ENCODE measurements at places on chromosomes 3 and 15. TPM values are rescaled to one million over a fixed set of nuclear protein-coding genes. Genes with fewer than 3 reads are reported as not detected.

ZNF385D gene
- 7.9 TPM for polyA plus RNA-seq

SPESP1 gene
- polyA plus RNA-seq: 2.1 TPM

GRCh38 chr3:87792534-87793336 is 266.1 kb downstream of the CGGBP1 start:
- DNase-seq: peak; percentile 31

- DNase-seq: no peak
Measured at GRCh38 chr3:128867200-128868125, 12.0 kb upstream of the ACAD9 start.

- DNase-seq: no peak
Measured at GRCh38 chr15:45274636-45275380, 22.8 kb downstream of the SLC28A2 start.

GRCh38 chr15:66797921-66798320 is 95.9 kb downstream of the SMAD6 start:
- no peak for DNase-seq

GRCh38 chr3:170977949-170978745 is 48.4 kb downstream of the SLC2A2 start:
- DNase-seq: no peak

SERPINI1 gene
- polyA plus RNA-seq: 10.7 TPM

- no peak for DNase-seq
Measured at GRCh38 chr3:172038798-172039435, 461 bp upstream of the FNDC3B start.

- DNase-seq: no peak
Measured at GRCh38 chr3:67335813-67336212, 318.6 kb downstream of the SUCLG2 start.

IL17RD gene
- polyA plus RNA-seq: 1.4 TPM

ZNF662 gene
- 3.2 TPM for polyA plus RNA-seq

IP6K1 gene
- polyA plus RNA-seq: 8.9 TPM

GRCh38 chr3:60636846-60637245 is 614.4 kb downstream of the FHIT start:
- DNase-seq: no peak

GPR27 gene
- 0.69 TPM for polyA plus RNA-seq

PCBP4 gene
- polyA plus RNA-seq: 64.8 TPM

DNA sequence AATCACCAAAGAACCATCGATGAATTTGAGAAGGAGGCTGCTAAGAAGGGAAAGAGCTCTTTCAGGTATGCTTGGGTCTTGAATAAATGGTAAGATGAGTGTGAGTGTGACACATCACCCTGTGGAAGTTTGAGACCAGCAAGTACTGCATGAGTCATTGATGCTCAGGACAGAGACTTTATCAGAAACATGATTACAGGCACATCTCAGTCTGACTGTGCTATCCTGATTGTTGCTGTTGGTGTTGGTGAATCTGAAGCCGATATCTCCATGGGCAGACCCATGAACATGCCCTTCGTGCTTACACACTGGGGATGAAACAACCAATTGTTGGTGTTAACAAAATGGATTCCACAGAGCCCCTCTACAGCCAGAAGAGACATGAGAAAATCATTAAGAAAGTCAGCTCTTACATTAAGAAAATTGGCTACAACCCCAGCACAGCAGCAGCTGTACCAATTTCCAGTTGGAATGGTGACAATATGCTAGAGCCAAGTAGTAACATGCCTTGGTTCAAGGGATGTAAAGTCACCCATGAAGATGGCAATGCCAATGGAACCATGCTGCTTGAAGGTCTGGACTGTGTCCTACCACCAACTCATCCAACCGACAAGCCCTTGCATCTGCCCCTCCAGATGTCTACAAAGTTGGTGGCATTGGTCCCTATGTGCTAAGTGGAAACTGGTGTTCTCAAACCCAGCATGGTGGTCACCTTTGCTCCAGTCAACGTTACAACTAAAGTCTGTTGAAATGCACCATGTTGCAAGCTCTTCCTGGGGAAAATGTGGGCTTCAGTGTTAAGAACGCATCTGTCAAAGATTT is 20.5 kb downstream of the TM4SF4 start:
- DNase-seq: no peak

DNA sequence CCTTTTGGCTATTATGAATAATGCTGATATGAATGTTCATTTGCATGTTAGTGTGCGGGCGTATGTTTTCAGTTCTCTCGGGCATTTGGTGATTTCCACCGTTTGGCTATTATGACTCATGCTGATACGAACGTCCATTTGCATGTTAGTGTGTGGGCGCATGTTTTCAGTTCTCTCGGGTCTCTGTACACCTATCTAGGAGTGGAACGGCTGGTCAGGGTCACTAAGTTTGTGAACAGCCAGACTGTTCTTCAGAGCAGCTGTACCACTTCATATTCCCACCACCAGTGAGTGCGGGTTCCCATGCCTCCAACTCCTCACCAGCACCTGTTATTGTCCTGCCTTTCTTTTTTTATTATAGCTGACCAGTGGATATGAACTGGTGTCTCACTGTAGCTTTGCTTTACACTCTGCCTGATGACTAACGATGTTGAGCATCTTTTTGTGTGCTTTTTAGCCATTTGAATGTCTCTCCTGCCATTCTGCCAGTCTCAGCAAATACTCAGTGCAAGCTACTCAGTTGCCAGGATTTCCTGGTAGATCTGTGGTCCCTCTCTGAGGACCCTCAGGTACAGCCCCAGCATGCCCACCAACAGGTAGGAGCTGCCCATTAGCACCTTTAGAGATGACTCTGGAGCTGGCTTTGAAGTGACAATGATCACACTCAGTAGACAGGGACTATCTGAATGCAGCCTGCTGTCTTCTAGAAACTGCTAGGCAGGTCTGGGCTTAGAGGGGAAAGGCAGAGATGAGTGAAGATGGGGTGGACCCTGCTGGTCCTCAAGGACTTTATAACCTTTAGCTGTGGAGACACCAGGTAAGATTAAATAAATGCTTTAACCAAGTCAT is 141.1 kb downstream of the XXYLT1 start:
- no peak for DNase-seq

GRCh38 chr3:46877406-46878125 is at the start of gene PTH1R:
TSS of gene PTH1R (plus strand) at chr3:46877721. CDS start at chr3:46883560, 5,839 bp downstream.
- no peak for DNase-seq

MYRIP gene
- polyA plus RNA-seq: 0.54 TPM

DNA sequence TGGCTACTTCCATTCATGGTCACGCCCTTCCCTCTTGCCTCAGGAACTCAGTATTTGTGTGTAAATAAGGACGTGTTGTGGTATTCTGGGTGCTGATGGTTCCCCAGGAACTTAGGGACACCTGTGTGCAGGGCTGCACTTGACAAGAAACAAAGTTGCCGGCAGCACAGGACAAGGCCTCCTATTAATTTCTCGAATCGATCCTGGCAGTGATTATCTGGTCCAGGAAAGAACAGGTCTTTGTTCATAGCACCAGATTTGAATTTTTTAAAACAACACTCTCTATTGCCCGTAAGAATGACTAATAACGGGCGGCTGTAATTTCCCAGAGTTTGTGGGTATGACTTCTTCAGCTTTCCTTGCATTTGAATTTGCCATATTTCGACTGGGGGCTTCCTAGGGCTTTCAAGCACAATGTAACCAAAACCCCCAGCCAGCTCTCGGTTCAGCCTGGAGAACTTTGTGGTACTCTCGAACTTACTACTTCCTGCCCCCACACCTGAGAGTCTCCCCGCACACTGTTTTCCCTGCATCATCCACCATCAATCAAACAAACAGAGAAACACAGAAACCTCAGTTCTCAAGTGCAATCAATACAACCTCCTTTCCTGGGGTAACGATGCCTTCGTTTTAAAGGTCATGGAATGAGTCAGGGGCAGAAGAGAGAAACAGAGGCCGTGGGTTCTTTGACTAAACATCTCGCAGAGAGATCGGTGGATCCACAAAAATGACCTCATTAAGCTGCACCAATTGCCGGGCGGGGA is 241.7 kb upstream of the ICE2 start:
- DNase-seq: no peak

All from heart left ventricle (tissue), 16 donors.